ENCODE measurements at places on chromosomes 1 and 21. TPM values are rescaled to one million over a fixed set of nuclear protein-coding genes. Genes with fewer than 3 reads are reported as not detected.

DNA sequence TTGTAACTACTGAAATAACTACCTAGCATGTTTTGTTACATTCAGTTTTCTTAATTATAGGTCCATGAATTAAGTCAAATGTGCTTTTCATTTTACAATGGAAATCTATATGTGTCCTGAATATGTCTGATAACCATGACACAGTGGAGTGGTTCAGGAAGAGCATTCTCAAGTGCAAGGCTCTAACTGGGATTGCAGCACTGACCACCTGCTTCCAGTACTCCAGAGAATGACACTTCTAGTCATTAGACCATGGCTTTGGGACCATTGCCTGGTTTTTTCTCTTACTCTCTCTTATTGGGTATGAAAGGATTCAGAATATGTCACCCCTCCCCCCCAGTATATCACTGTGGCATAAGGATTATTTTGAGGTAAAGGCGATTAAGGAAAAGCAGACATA, 204.9 kb upstream of the CACYBP start:
- DNase-seq, result no peak

The BACE2 gene
- polyA plus RNA-seq, result 17.3 TPM

DNA sequence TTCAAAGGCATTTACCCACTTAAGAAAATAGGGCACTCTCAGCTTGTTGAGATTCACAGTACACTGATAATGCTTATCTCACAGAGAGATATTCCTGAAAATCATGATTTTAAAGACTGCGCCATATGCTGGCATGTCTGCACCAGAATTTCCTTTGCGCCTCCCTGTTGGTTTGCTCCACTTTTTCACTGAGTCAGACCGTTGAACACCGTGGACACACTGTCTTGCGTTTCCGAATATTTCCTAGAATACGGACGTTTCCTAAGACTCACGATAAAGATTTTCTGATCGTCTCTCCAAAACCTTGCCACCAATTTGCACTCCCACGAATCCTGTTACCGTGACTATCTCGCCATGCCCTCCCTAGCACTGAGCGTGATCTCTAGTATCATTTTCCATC, 497 bp upstream of the C1orf115 start:
- no peak for DNase-seq

DNA sequence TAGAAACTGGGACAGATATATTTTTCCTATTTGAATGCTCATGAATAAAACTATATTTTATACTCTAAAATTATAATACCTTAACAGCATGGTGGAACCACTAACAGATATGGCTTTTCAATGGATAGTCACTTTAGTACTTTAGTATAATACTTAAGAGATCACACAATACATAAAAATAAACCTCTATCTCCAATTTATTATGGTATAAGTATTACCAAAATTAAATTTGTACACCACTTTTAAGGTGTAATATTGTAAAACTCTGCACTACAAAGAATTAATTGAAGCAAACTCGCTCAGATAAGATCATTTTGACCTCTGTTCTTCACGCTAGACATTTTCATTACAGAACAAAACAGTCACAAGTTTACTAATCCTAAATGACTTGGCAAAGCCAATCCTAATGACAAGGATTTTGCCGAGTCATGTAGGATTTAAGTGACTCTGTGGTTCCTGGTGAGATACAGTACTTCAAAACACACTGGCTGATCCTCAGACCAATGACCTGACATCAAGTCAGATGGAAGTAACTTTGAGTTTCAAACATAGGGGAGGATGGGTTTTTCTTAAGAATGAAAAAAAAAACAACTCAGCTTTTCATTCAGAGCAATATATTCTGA, 200.6 kb downstream of the SMYD3 start:
- DNase-seq, result no peak

- no peak for DNase-seq
These were observed 127.9 kb upstream of the MROH9 start for GRCh38 chr1:170807432-170807831.

- no peak for DNase-seq
These were observed 62.3 kb upstream of the SLC25A33 start for GRCh38 chr1:9476790-9477463.

The FNBP1L gene
- 10.1 TPM for polyA plus RNA-seq

GRCh38 chr1:119703666-119704450, 7.9 kb upstream of the PHGDH start:
- no peak for DNase-seq

GRCh38 chr1:153790313-153790965, 15.2 kb downstream of the SLC27A3 start:
- DNase-seq, result peak; percentile 54

DNA sequence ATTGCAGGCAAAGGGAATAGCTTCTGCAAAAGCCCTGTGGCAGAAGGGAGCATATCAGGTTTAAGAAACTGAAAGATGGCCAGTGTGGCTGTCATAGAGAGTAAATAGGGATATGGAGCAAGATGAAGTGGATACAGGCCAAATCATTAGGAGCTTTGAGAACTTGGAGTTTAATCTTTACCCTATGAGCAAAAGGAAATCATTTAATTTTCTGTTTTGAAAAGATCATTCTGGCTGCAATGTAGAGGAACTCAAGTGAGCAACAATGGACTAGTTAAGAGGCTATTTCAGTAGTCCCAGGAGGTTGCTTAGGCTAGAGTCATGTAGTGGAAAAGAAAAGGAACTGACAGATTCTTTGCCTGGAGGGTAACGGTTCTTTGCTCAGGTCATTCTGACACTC, 47.2 kb downstream of the RAP1A start:
- no peak for DNase-seq

All from pancreas (tissue), 10 donors.